Stimulated activated CD8-positive, alpha-beta memory T cell treated with anti-CD3 and anti-CD28 coated beads, Interleukin-4, amount 100 ng/mL, for 1 hour (primary cell): ENCODE measurements at places on chromosomes 16 and 17.

DNA sequence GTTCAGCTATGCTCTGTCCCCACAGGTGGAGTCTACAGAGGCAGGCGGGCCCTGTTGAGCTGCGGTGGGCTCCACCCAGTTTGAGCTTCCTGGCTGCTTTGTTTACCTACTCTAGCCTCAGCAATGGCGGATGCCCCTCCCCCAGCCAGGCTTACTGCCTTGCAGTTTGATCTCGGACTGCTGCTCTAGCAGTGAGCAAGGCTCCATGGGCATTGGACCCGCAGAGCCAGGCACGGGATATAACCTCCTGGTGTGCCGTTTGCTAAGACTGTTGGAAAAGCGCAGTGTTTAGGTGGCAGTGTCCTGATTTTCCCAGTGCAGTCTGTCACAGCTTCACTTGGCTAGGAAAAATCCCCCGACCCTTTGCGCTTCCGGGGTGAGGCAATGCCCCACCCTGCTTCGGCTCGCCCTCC, 89.1 kb downstream of the BCAS3 start:
- DNase-seq = no peak

GRCh38 chr17:69358688-69359596, 32.0 kb upstream of the ABCA5 start:
- DNase-seq = no peak

GRCh38 chr17:40321961-40322357, 13.0 kb downstream of the RARA start:
- no peak for DNase-seq

GRCh38 chr17:27282054-27282551, 11.8 kb upstream of the WSB1 start:
- DNase-seq = no peak

DNA sequence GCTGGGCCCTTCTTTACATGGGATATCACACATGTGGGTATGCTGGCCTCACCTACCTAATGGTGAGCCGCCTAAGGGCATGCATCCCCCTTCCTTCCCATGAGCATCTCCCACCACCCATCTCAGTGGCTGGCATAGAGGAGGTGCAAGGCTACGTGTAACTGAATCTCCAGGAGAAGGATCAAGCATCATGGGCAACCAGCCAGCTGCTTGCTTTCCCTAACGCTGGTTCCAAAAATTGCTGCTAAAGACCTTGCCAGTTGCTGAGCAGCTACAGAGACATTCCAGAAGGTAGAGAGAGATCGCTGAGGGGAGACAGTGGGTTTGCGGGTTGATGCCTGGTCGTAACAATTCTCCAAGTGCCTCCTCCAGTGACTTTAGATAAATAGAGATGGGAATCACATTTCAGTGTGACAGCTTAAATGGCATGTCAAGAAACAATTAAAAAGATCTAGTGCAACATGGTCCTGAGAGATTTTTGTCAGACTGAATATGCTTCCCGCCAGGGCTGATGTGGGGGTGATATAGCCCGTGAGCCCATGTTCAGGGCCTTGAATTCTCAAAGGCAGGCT, 378.4 kb upstream of the CDH5 start:
- DNase-seq = no peak

- DNase-seq = no peak
Measured at GRCh38 chr17:79027925-79028491, 4.0 kb downstream of the C1QTNF1 start.

DNA sequence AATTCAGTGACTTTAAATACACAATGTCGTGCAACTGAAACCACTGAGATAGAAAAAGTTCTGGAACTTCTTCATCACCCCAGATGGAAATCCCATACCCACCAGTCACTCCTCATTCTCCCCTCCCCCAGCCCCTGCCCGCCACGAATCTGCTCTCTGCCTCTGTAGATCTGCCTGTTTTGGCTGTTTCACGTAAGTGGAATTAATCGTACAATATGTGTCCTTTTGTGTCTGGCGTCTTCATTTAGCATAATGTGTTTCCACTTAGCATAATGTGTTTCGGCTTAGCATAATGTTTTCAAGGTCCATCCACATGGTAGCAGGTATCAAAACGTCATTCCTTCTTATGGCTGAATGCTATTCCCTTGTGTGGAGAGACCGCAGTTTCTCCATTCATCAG, 3.5 kb upstream of the SPPL2C start:
- no peak for DNase-seq

DNA sequence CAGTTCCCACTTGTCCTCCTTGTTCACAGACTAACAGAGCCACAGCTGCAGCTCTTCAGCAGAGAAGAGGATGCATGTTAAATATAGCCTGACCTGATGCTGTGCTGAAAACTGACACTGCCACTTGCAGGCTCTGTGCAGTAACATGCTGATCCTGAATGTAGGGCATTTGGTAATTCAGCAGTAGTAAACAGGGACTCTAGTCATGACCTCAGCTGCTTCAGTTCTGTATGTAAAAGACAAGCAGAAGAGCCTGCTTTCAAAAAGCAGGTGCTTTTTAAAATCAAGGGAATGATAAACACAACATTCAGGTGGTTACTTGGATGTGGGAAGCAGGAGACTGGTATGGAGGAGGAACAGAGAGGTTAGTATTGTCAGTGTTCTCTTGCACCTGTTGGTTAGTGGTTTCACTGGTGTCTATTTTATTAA, 33.8 kb downstream of the ESRP2 start:
- no peak for DNase-seq

GRCh38 chr16:20925751-20926150, 25.2 kb downstream of the LYRM1 start:
- DNase-seq = no peak

GRCh38 chr16:66832661-66833305, 2.0 kb upstream of the NAE1 start:
- no peak for DNase-seq

DNA sequence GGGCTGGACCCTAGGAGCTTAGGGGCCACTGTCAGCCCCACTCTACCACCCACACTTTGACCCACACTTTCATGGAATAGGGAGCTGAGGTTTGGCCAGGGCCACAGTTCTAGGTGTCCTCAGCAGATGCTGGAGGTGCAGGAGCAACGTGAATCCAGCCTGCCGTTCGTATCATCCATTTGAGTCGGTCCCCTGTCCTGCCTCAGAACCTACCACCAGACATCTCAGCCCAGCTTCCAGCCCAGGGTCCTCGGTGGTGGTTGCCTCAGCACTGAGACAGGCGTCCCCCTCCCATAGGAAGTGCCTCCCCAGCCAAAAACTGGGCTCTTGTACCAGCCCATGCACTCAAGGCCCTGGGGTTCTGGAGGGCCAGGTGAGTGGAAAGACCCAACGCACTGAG, 359 bp upstream of the ITGAE start:
- DNase-seq = no peak

DNA sequence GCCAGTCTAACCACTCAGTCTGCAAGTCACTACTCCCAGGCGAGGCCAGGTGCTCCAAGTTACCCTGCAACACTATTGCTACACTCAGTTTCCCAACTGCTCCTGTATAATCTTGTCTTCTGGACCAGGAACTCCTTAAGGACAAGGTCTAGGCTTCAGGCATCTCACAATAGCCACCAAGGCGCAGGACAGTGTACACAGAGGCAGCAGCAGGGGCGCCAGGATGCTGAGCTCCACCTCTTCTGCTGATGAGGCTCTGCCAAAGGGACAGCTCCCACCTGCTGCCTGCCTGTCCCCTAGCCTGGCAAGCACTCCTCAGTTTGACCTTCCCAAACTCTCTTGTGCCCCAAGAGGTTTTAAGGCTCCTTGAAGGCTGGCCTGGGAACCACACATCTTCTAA, 3.4 kb downstream of the SLC25A11 start:
- no peak for DNase-seq

- no peak for DNase-seq
Measured at GRCh38 chr17:60656499-60656898, 21.2 kb upstream of the BCAS3 start.

DNA sequence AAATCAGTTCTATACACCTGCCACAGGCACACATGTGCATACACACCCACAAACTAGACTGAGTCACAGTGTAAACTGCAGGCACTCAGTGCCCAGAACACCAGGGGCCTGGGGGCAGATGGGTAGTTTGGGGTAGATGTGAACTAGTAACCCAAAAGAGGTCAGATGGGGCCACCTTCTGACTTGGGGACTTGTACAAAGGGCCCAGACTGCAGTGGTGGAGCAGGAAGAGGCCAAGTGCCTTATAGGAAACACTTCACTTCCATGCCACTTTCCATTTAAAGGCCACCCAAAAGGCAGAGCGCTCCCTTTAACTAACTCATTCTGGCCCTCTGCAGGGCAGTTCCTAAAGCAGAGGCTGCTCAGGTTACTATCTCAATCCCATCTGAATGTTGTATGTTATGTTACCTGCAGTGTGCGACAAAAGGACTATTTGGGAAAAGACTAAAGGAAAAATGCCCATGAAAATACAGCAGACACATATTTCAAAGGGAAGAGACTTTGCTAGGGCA, 27.8 kb upstream of the ERN1 start:
- no peak for DNase-seq

DNA sequence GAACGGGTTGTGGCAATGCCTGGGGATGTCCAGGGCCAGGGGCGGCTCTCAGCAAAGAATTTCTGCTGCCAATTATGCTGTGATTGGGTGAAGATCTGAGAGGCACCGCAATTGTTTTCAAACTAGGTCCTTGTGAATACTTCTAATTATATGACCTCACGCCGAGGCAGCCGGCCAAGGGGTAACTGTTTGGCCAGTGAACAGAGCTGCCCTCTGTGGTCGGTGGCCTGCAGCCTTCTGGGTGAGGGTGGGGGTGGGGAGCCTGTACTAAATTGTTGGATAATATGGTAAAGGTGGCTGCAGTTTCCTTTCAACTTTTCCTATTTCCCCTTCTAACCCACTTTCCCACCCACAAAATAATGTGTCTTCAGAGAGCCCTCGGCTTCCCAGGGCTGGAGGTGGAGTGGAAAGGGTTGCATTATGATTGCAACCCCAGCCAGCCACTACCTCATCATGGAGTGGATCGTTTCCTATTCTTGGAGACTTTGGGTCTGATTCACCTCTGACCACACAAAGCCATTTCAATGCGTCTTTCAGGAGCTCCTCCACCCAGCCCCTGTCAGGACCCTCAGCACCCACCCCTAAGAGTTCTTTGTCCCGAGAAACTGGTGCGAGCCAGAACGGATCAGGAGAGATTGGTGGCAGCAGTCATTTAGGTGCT, 2.0 kb upstream of the DNAI2 start:
- DNase-seq = no peak

- DNase-seq = no peak
Measured at GRCh38 chr16:23026784-23027362, 122.4 kb downstream of the USP31 start.

DNA sequence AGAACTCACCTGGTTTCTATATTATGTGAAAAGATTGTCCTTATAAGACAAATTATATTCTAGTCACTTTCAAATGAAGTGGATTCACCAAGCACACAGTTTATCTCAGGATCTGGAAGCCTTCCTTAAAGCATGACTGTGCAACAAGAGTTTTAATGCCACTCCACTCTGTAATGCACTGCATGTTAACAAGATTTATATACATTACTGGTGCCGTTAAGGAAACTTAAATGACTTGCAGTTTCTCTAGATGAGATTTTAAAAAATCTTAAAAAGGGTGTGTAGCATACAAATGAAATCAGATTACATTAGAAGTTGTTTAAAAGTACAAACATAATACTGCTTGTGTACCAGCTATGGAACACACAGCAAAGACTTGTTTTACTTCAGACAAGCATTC, 150.8 kb downstream of the SNX11 start:
- DNase-seq = no peak

GRCh38 chr17:50176559-50177357, 11.0 kb downstream of the SGCA start:
- DNase-seq = no peak

GRCh38 chr17:6654841-6655731, 3.5 kb downstream of the C17orf100 start:
- DNase-seq = no peak

DNA sequence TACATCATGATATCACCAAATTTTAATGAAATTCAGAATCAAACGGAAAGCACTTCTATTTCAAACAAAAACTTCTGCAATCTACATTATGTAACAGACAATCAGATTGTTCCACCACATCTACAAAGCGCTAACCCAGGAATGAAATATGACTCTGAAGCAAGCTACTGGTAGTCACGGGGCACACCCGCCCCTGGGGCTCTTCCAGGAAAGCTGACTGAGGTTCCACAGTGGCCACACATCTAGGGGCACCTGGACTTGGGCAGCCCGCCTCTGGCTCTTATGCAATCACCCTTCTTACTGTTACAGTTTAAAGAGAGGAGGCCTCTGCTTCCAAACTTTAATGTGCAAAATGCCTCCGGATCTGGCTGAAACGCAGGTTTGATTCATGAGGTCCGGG, 27.5 kb downstream of the ZCCHC14 start:
- no peak for DNase-seq

GRCh38 chr17:79406316-79406715, 204.5 kb downstream of the RBFOX3 start:
- no peak for DNase-seq

- no peak for DNase-seq
Measured at GRCh38 chr16:68469796-68470460, 21.6 kb upstream of the SMPD3 start.

DNA sequence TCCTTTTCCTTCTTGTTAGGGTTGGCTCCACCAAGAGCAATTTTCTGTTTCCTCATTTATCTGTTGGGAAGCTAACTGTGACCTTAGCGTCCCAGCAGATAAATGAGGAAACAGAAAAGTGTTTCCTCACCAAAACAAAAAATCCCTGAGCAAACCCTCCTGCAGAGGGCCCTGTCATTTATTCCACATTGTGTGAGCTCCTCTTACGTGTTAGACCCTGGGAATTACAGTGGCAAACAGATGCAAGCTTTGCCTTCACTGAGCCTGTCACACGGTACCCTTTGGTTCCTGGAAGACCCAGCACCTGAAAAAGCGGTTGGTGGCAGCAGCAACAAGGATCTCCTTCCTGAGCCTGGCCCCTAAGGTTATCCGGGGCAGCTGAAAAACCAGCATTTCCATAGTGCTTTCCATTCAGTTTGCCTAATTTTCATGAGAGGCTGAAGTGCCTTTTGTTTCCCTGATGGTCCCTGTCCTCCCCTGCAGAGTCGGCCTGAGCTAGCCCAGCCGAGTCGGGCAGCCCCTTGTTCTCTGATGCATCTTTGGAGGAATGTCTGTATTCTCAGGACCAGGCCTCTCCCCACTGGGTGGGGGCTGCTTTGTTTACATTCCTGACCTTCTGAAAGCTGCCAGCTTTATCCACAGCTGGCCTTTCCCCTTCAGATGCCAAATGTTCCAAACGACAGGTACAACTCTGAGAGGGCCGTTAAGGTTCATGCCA, 34.7 kb downstream of the YPEL2 start:
- DNase-seq = no peak

GRCh38 chr17:30062372-30062771, 54.2 kb upstream of the NSRP1 start:
- DNase-seq = no peak

- no peak for DNase-seq
Measured at GRCh38 chr16:9612267-9612666, 520.8 kb downstream of the HAPSTR1 start.

GRCh38 chr16:89023151-89023551, 46.1 kb upstream of the CBFA2T3 start:
- DNase-seq = no peak

GRCh38 chr17:51083981-51084380, 36.7 kb downstream of the SPAG9 start:
- DNase-seq = no peak
